ENCODE measurements at places on chromosomes 1 and 21.

DNA sequence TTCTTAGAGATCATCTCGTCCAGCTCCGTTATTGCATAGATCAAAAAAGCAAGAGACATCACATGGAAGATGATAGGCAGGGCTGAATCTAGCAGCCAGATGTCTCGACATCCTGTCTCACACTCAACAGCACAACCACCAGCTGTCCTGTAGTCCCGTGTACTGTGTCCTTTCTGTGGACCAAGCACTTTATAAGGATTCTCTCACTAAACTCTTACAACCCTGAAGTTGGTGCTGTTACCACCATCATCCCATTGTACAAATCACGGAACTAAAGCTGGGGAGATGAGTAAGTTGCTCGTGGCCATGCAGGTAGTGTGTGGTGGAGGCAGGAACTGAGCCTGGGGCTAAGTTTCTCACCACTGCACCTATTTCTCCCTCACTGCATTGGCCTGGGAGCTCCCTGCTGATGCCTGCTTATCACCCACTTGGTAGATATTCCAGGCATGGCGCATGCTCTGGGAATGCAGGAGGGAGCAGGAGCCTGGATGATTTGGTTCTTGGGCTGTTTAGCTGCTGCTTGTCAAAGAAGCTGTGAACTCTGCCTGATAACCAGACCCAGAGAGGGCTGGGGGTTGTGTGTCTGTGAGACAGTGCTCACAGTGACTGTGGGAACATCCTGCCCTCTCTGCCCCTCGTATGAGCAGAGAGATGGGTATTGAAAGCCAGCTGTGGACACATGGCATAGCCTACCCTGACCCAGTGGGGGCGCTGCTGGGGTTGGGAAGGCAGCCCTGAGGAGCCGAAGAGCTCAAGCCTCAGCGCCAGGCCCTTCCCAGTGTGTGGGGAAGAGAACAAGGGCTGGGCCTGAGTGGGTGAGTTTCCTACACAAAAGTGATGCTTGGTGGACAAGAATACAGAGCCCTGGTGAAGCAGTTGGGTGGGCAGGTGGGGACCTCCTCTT, 13.6 kb downstream of the PPFIA4 start:
- no peak for DNase-seq

DNA sequence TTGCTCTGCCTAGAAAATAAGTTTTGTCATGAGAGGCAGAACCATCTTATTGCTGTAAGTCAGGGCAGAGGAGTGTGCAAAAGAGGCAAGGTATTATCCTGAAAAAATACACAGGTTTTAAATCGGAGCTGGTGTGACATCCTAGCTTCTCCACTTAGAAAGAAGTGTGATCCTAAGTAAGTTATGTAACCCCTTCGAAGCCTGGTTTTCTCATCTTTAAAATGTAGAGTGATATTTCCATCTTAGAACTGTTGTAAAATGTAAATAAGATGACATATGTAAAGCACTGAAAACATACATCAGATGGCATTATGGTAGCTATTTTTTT, 65.1 kb downstream of the IER5 start:
- DNase-seq = no peak

GRCh38 chr1:228438266-228438665, 21.6 kb upstream of the TRIM17 start:
- DNase-seq = no peak

DNA sequence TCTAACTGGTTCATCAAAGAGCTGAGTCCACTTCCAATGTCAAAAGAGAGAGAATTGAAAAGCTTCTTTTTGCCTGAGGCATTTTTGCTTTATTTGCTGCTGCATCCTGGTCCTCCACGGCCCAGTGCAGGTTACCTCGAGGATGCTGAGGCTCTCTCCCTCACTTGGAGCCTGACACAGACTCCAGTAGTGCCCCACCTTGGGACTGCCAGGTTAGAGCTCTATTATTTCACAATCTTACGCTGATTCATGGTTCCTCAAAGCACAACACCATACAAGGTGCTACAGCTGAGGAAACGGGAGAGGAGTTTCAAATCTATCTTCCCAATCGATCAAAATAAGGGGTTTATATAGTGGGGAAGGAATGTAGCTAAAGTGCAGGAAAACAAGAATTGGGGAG, 13.6 kb upstream of the PLPPR4 start:
- DNase-seq = no peak

DNA sequence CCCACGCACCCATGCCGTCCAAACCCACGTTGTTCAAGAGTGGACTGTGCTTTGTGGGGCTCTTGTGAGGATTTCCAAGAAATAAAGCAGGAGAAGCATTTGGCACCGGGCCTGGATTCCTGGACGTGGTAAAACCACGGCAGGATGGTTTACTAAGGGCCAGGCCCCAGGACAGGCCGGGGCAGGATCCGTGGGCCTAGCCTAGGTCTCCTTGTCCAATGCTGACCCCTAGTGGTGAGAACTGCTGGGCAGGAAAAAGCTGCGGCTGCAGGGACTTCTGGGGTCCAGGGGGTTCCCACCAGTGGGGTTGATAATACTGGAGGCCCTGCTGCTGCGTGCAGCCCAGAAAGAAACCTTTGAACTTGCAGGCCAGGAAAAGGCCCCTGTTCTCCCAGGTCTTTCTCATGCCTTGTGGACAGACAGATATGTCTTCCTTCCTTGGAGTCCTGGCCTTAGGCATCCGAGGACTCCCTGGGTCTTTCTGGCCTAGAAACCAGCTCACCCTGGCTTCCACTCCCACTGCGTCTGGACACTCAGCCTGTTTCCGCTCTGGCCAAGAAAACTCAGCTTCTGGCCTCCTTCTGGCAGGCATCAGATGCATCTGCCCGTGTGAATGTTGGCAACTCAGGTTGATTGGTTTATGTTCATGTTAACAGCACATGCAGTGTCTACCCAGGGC, 106.9 kb upstream of the TMEM51 start:
- DNase-seq = peak; percentile 44

DNA sequence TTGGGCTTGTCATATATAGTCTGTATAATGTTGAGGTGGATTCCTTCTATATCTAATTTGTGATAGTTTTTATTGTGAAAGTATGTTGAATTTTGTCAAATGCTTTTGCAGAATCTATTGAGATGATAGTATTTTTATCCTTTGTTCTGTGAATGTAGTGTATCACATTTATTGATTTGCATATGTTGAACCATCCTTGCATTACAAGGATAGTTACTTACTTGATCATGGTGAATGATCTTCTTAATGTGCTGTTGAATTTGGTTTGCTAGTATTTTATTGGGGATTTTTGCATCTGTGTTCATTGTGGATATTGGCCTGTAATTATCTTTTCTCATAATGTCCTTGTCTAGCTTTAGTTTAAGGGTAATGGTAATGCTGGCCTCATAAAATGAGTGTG, 8.3 kb downstream of the FGGY start:
- no peak for DNase-seq

- no peak for DNase-seq
Observed at GRCh38 chr1:159012495-159012894, 2.8 kb downstream of the IFI16 start.

DNA sequence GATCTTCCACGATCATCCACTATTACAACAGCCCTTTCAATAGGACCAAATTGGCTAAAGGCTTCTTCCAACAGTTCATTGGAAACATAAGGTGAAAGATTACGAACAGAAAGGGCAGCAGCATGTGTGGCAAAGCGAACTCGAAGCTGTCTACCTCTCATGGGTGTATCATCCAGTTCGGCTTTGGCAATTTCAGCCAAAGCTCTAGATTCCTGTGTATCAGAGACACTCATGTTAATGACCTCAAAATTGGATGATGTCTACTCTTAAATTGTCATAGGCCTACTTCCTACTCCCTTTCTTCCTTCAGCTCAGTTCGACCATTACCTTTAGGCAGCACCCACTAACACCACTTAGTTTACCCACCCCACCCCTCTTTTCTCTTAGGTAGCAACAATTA, 2.2 kb downstream of the SFPQ start:
- DNase-seq = no peak

GRCh38 chr21:33112151-33112550, 42.2 kb downstream of the OLIG1 start:
- DNase-seq = no peak

GRCh38 chr1:54738244-54738643, 22.6 kb downstream of the TTC4 start:
- no peak for DNase-seq

- DNase-seq = no peak
Observed at GRCh38 chr1:91916811-91917460, 31.0 kb upstream of the TGFBR3 start.

DNA sequence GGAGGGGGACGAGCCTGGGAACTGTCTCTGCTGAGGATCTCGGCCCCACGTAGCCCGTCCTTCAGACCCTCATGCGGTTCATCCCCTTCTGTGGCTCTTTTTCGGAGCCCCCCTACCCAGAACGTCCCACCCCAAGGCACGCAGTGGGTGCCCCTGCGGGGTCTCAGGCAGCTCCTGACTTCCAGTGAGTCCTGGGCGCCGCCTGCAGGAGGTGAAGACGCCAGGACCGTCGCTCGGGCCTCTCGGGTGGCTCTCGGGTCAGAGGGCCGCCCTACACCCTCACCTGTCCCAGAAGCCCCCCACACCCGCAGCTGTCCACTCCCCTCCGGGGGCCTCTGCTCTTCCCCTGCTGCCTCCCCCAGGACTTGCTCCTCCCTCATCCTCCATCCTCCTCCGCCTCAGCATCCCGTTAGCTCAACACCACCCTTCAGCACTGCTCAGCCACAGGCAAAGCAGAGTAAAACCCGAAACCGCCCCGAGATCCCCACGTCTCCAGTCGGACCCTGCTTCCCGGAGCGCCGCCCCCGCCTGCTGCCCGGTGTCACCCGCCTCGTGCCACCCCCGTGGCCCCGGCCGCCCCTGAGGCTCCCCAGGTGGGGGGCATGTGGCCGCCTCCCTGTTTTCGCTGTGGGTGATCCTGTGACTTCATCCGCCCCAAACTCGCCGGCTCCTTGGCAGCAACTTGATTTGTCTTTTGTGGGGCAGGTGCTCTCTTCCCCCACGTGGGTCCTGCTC, 13.3 kb upstream of the POFUT2 start:
- no peak for DNase-seq

GRCh38 chr1:172764378-172764777, 105.5 kb downstream of the FASLG start:
- DNase-seq = no peak

- no peak for DNase-seq
Observed at GRCh38 chr1:222974496-222974895, 159.7 kb downstream of the DISP1 start.

DNA sequence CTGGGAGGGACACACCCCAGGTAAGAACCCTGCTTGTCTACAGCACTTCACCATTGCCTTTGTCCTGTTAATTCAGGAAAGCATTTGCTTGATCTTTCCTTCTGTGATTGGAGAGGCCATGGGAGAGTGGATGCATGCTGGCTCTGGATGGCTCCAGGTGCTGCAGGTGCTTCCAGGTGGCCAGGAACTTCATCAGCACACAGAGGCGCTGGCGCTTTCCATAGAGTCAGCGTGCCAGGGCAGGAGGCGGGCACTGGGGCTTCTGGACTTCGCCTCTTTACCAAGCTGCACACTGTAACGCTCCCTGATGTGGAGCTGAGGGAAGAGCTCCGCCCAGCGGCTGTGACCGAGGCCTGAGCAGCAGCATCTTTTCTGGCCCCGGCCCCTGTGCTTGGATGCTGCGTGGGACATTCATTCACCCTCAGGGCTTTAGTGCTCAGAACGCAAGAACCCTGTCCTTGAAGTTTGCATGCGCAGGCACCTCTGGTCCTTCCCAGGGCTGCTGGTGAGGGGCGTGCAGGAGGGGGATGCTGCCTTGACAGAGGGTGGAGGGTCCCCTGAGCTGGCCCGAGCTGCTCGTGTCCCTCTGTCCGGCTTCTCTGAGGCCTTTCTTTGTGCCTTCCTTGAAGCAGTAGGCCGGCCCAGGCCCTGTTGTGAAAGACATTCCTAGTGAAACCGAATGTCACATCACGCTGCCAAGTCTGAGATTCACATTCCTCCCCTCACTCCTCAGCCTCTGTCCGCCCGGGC, 1.6 kb upstream of the MX2 start:
- no peak for DNase-seq

GRCh38 chr1:158930504-158930903, 848 bp upstream of the PYHIN1 start:
- peak; percentile 19 for DNase-seq

GRCh38 chr1:88746916-88747315, 62.8 kb downstream of the PKN2 start:
- DNase-seq = no peak

- no peak for DNase-seq
Observed at GRCh38 chr1:33828654-33829053, 35.2 kb upstream of the HMGB4 start.

DNA sequence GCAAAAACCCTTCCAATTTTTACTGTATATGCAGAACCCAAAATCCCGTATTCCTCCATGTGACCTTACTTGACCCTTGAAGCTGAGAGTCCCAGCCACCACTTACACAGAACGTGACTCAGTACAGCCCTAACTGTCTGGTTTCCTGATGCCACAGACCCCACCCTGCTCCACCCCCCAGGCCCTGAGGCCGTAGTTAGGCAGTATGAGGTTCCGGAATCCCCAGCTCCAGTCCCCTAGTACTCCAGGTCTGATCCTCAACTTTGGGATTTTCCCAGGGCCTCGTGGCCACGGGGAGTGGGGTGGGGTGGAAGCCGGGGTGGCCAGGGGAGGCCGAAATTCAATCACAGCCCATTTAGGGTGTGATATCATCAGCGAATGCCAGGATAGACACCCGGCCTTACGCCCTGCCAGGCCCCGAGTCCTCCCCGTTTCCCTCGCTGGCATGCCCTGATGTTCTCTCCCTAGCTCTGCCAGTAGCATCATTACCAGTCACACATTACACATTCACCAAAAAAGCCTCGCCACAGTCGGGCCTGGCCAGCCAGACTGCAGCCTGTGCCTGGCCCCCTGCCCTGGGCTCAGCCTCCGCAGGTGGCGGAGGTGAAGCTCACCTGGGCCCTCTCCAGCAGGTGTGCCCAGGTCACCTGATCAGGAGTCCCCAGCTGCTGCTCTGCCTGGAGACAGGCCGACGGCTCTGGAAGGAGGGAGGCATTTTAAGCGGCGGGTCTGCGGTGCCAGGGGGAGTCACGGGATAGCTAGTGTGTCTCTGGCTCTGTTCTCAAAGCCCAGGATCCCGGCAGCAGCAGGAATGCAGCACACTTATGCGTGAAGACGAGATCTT, 70.8 kb downstream of the SCCPDH start:
- DNase-seq = no peak

- no peak for DNase-seq
Observed at GRCh38 chr1:43834280-43835081, 99.1 kb upstream of the ARTN start.

GRCh38 chr1:237664348-237664747, 226.4 kb downstream of the ZP4 start:
- no peak for DNase-seq

DNA sequence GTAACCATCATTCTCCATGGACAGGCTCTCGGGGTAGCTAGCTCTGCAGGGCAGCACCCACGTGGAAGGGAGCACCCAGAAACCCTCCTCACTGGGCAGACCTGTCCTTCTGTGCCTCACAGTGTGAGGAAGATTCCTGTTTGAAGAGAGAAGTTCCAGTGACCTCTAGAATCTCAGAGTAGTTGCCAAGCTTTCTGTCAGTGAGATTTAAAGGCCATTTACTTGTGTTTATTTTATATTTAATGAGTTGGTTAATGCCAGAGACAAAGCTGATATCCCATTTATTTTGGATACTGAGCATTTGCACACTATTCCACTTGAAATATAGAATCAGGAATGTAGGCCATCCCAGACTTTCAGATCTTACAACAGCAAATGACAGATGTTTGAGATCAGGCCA, 28.7 kb downstream of the MTARC1 start:
- no peak for DNase-seq

- no peak for DNase-seq
Observed at GRCh38 chr1:98979463-98979862, 25.2 kb downstream of the PLPPR5 start.

- no peak for DNase-seq
Observed at GRCh38 chr1:193763266-193763665, 576.9 kb upstream of the B3GALT2 start.

GRCh38 chr1:42385283-42385682, 4.7 kb downstream of the RIMKLA start:
- DNase-seq = no peak
